BJ (cell line): ENCODE measurements at places on chromosomes 7 and 10. TPM values are rescaled to one million over a fixed set of nuclear protein-coding genes. Genes with fewer than 3 reads are reported as not detected.

- DNase-seq: no peak
Observed at GRCh38 chr7:129853661-129854268, 99.0 kb downstream of the UBE2H start.

DNA sequence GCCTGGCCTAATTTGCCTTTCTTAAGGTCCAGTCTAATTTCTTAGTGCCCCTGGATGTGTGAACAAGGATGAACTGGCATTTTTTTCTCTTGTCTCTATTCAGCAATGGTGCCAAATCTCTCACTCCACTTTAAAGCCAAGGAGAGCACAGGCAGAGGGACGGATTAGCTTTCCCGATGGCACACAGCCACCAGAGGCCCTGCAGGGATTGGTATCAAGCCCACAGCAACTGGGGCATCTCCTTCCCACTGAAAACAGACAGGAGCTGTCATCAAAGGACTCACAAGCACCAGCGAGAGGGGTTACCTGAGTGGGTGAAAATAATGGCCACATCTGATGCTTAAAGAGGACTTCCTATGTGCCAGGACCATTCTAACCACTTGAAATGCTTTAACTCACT, 83.1 kb downstream of the ITIH5 start:
- DNase-seq: no peak

DNA sequence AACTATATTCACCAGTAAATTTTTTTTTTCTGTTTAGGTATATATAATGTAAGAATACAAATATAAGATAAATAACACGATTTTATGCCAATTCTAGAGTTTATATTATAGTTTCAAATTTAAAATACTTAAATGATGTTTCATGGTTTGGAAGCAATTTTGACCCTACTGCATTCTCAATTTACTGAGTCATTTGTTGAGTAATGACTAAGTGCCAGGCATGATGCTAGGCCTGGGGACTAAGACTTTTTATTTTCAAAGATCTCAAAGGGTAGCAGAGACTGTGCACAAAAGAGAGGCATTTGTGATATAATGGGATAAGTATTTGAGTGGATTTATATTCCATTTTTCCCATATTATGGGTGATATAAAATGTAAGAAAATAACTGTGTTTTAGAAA, 78.9 kb upstream of the SMIM30 start:
- DNase-seq: peak; percentile 44

GRCh38 chr7:39453743-39454355, 112.4 kb upstream of the YAE1 start:
- no peak for DNase-seq

DNA sequence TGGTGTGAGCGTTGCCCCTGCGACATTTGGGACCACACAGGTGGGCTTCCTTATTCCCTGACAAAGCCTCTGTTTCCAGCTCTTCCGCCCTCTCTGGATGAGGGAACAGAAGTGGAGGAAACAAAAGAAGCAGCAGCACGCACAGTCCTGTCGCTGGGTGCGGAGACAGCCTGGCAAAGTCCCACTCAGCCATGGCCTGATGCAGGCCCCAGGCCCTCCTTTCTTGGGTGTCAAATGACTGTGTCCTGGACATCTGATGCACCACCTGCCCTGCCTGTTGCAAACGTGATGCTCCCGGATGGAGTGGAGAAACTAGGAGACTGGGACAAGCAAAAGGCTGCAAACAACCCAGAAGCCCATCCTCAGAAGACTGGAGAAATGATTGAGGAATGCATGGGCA, 20.7 kb downstream of the ZMIZ2 start:
- DNase-seq: no peak

SP8 gene
- not detected in 2 replicates for polyA plus RNA-seq

- no peak for DNase-seq
Observed at GRCh38 chr7:67406976-67407375, 410.3 kb downstream of the TYW1 start.

- DNase-seq: no peak
Observed at GRCh38 chr7:64509583-64509982, 53.3 kb downstream of the ZNF680 start.

DNA sequence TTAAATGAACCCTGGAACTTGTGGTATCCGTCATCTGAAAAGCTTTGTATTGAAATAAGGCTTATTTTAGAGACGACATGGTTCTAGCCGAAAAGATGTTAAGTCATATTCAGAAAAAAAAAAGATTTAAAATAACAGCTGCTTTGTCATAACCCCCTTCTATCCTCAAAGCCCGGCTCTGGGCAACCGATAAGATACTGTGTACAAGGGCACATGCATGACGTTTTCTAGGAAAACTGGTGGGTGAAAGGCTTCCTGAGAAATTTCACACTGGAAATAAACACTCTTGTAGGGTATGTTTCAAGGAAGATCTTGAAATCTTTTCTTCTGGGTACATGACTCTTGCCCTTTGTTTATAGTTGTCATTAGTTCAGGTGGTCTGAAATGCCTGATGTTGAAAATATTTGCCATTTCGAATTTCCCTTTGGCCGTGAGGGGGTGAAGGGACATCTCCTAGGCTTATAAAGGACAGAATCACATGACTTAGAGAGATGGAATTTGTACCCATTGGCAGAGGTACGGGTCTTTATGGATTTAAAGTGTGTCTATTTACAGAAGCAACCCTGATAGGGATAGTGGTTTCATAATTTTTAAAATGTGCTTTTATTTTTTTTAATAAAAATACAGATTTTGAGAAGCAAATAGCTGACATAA, 232.5 kb downstream of the PTEN start:
- DNase-seq: no peak

DNA sequence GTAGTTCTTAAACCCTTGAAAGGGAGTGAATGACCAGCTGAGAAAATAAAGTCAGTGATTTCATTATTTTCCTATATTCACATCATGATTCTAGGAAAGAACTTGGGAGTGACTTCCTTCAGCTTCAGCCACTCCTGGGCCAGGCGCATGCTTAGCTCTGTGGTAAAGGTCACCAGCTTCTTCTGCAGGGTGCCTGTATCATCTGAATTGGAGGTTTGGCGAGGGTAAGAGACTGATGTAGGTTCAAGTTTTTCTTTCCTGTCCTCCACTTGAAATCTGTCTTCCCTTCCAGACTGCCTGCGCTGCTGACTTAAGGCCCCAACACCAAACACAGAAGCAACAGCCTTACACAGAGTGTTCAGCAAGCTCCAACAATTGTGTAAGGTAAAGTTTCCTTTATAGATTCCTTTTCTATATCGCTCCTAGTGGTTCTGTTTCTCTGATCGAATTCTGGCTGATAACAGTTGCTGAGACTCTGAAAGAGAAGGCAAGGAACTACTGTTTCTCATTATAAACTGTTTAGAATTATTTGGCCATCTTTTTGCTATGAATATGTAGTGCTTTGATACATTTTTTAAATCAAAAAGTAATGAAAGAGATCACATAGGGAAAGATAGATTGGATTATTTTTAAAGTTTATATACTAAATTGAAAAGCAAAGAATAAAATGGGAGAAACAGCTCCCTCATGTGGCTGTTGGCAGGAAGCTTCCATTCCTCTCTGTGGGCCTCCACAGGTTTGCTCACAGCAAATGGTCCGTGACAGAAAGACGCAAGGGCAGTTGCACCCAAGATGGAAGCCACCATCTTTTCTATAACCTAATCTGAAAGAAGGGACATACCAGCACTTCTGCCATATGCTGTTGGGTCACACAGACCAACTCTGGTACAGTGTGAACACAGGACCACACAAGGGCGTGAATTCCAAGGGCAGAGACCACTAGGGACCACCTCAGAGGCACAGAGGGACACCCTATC, 14.0 kb downstream of the GATAD1 start:
- no peak for DNase-seq

ADCYAP1R1 gene
- polyA plus RNA-seq: 0.02 TPM in 1 of 2 replicates, not detected in the other

PHYHIPL gene
- polyA plus RNA-seq: not detected in 2 replicates

DNA sequence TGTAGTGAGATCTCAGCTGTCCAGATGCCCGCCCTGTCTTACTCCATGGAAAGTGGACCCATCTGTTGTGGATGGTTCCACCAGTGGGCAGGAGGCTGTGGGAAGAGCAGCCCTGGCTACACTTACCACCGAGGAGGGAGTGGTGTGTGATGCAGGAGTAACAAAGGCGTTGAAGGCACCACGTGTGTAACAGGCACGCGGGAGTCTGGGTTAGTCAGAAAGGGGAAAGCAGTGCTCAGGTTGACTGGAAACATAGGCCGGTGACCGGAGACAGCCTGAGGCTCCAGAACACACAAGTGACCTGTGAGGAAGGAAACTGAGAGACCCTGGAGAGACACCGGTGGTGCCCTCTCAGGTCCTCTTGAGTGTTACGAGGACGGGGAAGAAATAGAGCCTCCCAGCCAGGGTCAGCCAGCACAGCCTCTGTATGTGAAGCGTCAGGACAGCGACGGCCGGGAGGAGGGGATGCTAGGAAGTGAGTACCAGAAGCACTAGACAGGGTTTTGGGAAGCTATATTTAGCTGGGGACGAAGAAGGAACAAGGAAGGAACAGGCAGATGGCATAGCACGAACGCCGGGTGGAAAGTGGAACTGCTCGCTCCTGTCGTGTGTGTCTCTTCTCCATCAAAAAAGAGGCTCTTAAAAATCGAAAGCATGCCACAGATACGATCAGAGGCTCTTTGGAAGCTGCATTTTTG, 51.7 kb downstream of the DAGLB start:
- no peak for DNase-seq

DNA sequence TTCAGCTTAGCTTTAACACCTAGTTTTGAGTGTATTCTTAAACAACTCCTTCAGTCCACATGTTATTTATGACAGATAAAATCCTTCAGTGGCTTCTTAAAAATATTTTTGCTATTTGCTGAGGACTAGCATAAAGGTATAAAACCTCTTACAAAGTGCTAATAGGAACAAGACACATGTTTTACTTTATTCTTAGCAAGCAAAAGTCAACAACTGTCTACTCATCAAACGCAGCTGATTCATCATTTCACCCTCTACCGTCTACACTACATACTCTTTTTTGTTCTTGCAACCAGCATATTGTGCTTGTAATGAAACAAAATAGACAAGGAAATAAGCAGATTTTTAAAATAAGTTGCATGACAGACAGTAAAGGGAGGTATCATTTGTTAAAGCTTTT, 319.7 kb downstream of the SNX13 start:
- no peak for DNase-seq

HOXA3 gene
- 0.09 and 0.15 TPM in 2 replicates for polyA plus RNA-seq

DNA sequence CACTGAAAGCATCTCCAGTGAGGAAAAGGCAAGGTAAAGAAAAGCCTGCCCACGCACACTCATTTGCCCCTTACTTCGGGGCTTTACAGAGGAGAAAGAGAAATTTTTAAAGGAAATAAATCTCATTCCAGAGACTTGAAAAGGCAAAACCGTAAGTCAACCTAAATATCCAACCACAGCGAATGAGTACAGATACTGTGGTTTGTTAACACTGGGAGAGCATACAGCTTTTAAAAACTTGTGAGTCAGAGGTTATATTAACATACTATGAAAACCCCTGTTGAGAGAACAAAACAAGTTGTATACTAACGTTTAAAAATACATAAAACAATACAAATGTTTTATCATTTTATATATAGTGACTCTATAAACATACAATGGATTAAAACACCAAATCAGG, 28.6 kb upstream of the ST7 start:
- DNase-seq: no peak

GRCh38 chr7:137818036-137818435, 28.7 kb downstream of the DGKI start:
- DNase-seq: no peak

- no peak for DNase-seq
Observed at GRCh38 chr10:47372726-47373125, 11.4 kb downstream of the ZNF488 start.

- no peak for DNase-seq
Observed at GRCh38 chr10:128483216-128483615, 357.0 kb upstream of the MKI67 start.

DNA sequence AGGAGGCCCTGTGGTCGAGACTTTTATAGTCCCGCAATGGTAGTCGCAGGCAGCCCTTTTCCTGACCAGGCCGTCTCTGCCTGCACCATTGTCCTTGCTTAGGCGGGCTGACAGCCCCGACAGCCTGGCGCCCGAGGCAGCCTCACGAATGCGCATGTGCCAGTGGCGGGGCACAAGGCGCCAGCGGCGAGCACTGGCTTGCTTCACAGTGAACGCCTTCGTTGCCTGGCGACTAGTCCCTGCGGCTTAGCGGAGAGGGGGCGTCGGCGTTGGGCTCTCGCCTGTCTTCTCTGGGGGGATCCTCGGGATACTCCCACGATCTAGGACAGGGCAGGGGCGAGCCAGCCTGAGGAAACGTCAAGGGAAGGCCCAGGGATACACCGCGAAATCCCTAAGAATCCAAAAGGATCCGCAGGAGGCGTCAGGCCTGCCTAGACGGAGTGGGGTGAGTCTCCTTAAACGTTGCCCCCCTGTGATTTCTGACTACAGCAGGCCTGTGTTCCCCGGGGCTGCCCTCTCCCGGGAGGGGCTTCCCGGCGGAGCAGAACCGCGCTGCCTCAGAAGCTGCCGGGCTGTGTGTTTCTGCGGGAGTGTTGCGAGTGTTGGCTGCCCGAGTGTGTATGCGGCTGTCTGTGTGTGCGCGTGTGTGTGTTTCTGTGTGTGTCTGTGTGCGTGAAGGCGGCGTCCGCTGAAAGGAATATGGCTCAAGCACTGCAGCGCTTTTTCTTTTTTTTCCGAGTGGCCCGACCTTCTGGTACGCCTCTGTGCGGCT, 20.5 kb upstream of the ZNF273 start:
- DNase-seq: no peak

DNA sequence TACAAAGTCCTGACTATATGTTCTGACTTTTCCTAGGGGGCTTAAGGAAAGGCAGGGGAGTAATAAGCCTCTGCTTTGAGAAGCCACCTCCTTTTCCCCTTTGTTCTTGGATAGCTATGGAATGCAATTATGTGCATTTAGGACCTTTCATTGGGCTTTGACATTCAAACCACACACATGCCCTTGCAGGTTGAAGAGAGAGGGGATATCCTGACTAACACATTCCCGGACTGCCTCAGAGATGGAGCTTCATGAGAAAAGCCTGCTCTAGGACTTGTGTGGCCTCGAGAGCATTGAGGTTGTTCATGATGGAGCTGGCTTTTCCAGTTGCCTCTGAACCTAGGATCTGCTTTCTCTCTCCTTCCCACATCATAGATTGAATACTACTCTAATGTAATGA, 694.5 kb downstream of the LRMDA start:
- DNase-seq: no peak

SSC4D gene
- polyA plus RNA-seq: 0.71 and 0.92 TPM in 2 replicates
